NCI-H526 (cell line): ENCODE measurements at places on chromosomes 13 and 19.

DNA sequence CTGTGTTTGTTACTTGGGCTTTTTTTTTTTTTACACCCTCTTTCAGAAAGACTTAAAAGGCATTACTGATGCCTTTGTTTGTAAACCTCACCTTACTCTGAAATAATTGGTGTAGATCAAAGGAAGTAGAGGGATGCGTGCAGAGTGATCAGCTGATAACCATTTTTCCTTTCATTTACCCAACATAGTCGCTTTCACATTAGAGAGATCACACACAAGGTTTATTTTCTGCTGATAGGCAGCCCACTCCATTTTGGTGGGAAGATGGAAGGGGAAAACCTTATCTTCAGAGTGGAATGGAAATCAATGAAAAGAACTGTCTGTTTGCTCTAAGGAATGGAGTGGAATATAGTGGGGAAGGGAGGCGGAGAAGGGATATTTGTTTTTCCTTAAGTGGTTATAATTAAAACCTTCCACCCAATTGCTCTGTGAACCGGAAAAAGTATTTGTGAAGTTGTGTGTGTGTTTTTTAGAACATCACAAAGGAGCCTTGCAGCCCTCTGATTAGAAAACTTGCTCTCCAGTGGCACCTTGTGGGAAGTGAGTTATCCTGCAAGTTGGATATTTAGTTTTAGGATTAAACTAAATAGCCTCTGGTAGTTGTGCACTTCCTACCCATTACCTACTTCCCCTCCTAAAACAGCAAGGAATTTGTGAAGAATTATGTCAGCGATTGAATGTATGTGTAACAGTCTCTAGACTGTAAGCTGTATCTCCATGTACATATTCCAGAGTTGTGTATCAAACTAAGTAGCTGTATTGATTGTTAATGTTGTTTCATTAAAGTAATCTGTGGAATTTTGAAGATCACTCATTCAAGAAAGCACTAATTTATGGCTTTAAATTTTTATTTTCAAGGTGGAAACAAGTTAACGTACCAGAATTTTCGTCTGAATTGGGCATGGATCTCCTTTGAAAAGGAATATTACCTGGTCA lies 76.8 kb downstream of the FREM2 start:
- DNase-seq, result peak; percentile 33

DNA sequence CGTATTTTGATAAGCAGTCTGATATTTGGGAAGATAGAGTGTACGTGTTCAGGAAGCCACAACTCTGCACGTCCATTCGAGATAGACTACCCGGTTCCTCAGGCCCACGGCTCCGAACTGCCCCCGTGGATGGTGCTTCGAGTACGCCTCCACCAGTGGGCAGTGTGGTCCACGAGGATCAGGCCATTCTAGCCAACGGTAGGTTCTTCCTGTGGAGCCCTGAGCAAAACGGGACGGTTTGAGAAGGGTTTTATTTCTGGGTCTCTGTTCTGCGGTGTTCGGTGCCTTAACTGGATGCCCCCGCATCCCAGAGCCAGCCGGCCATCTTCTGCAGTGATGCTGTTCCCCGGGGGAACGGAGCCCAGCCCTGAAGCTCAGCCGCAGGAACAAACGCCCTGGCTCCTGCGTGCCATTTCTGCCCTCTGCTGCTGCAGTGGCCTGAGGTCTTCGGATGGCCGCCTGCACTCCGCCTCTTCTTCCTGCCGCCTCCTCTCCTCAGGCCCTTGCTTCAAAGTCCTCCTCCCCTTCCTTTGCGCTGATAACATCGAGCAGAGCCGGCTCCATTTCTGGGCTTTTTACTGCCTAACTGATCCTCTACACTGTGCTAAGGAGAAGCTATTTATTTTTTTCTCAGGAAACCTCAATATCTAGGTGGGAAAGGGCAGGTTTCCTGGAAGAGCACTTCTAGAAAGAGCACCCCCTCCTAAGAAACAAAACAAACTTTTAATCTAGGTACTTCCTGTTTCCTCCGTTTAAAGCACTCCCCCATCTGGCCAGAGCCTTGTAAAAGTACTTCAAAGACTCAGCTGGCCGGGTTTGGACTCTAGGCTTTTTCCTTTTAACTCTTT lies 36.2 kb upstream of the SLC46A3 start:
- DNase-seq, result peak; percentile 13

DNA sequence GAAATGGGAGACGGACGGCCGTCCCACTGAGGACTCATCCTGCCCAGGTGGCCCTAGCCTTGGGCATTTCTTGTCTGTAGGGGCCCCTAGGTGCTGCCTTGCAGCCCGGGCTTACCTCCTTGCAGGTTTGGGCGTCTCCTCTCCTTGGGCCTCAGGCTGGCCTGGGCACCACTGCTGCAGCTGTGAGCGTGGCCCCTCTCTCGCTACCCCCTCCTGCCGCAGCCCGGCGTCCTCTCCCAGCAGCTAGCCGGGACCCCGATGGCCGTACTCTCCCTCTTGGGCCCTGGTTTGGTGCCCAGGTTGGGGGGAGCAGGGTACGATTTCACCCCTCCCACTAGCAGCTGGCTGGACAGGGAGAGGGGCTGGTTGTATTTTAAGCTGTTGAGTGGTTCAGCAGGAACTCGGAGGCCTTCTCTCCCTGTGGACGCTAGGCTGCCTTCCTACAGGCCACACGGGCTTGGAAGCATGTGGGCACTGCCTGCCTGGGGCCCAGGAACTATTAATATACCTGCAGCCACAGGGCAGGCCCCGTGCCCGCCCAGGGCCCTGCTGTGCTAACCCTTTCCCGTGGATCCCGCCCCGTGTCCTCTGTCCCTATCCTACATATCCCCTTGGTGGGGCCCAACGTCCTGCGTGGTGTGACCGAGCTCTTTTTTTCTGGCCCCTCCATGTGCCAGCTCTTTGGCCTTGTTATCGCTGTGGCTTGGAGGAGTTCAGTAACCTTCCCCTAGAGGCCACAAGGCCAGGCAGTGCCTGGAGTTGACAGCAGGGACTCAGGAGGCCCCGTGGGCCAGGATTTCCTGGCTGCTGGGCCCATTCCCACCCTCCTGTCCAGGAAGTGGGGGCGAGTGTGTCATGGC lies 11.7 kb downstream of the NDUFB7 start:
- DNase-seq, result no peak

- no peak for DNase-seq
These were observed 10.2 kb downstream of the DHRS12 start for GRCh38 chr13:51793570-51794271.

- no peak for DNase-seq
These were observed 64.2 kb upstream of the GTF2F2 start for GRCh38 chr13:45055902-45056648.

DNA sequence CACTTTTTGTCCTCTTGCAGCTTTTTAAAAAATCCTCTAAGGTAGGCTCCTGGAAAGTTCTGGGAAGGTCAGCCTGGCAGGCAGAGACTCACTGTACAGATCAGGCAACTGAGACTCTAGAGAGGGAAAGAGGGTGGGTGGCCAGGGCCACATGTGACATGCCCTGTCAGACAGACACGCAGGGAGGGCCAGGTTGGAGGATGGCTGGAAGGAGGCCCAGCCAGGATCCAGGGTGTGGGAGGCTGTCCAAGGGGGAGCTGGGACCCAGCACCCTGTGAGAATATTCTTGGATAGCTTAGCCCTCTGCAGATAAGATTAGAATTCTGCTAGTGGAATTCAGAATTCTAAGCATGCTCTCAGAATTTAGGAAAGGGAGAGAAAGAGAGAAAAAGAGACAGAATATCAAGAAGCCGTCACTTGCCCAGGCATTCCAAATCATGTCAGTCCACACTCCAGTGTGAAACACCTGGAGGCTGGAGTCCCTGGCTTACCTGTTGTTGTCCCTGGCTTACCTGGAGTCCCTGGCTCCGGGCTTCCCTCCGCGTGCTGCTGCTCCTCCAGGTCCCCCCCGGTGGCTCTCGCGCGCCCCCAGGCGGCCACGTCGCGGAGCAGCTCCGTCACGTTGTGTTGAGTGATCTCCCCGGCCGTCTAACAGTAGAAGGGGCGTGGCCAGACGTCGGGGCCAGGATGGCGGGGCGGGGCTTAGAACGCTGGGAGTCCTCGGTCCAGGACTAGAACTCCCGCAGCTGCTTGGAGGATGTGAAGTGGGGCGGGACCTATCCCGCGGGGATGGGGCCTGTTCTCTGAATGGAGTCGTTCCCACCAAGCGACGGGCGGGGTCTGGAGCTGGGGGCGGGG lies 2.8 kb upstream of the TNNI3 start:
- DNase-seq, result peak; percentile 94

- DNase-seq, result no peak
These were observed 599.7 kb upstream of the SLITRK1 start for GRCh38 chr13:84481958-84482357.

GRCh38 chr19:35228177-35228930 lies at the start of gene FAM187B:
Gene FAM187B (minus strand): TSS chr19:35228739. CDS start chr19:35228680, 59 bp downstream.
- no peak for DNase-seq

- no peak for DNase-seq
These were observed 30.6 kb downstream of the TMEM161A start for GRCh38 chr19:19107654-19108053.

- no peak for DNase-seq
These were observed 56.1 kb upstream of the SERPINE3 start for GRCh38 chr13:51283371-51283770.

- DNase-seq, result peak; percentile 52
These were observed 14.8 kb downstream of the OPA3 start for GRCh38 chr19:45569619-45570421.

DNA sequence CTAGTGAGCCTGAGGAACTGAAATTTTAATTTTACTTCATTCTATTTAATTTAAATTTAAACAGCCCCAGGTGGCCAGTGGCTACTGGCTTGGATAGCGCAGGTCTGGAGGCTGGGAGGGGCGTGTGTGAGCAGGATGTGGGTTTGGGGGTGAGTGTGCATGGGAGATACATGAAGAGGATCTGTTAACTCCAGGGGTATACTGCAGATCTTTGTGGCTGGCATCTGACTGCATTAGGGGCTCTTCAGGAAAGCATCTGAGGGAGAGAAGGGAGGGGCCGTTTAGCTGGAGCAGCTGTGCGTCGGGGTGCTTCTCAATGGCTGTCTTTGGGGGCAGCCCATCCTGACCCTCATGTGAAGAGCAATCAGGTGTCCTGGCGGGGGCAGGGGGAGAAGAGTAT lies 6.8 kb downstream of the SHANK1 start:
- DNase-seq, result no peak

DNA sequence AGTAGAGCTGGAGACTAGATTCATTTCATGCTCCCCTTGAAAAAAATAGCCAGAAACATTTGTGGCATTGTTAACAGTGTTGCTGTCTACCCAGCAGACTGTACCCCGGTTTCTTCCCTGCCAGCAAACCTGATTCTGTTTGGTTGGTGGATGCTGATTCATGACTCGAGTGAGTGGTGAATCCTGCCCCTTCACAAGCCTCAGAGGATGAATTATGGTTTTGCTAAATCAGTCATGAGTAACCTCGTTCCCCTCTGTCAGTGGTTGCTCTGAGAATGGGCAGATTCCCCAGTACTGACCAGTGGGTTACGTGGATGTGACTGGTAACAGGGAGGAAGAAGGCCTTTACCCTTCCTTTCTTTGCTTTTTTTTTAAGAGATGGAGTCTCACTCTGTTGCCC lies 10.1 kb downstream of the NLRP12 start:
- no peak for DNase-seq
